ENCODE measurements at places on chromosomes 4 and X.

- peak; percentile 24 for DNase-seq
Measured at GRCh38 chr4:45550766-45551366, 573.0 kb downstream of the GABRG1 start.

GRCh38 chrX:20529301-20529700, 262.6 kb upstream of the RPS6KA3 start:
- no peak for DNase-seq

GRCh38 chr4:76654791-76655190, 219.8 kb downstream of the SHROOM3 start:
- DNase-seq, result no peak

GRCh38 chrX:56932106-56932505, 63.2 kb downstream of the SPIN3 start:
- no peak for DNase-seq

- peak; percentile 46 for DNase-seq
Measured at GRCh38 chrX:145865082-145865481, 47.5 kb downstream of the SLITRK2 start.

GRCh38 chrX:45623266-45623665, 422.6 kb upstream of the DIPK2B start:
- DNase-seq, result peak; percentile 5

GRCh38 chr4:169139021-169139420, 129.0 kb upstream of the CBR4 start:
- DNase-seq, result no peak

GRCh38 chr4:102525097-102525496, 23.9 kb downstream of the NFKB1 start:
- no peak for DNase-seq

DNA sequence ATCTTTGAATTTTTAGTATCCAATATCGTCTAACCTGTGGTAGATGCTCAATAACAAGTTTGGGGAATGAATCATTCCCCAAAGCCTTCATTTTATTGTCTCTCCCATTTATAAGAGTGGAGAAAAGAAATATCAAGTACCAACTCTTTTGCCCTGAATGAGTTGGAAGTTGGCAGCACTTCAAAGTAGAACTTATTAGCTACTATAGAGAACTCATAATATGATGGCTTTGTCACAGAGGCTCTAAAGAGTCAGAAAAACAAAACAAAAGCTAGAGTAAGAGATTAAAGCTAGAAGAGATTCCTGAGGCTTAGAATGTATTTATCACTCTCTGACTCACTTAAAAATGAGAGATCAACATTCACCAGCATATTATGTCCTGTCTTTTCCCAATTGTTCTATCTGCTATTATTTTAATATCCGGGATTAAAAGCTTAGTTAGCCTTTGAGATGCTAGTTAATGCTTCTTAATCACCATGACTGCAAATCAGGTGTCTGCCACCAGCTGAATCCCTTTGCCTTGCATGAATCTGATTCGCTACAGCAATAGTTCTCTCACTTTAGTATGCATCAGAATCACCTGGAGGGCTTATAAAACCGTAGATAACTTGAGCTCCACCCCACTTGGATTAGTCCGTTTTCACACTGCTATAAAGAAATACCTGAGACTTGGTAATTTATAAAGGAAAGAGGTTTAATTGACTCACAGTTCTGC, 77.9 kb downstream of the PALLD start:
- no peak for DNase-seq

DNA sequence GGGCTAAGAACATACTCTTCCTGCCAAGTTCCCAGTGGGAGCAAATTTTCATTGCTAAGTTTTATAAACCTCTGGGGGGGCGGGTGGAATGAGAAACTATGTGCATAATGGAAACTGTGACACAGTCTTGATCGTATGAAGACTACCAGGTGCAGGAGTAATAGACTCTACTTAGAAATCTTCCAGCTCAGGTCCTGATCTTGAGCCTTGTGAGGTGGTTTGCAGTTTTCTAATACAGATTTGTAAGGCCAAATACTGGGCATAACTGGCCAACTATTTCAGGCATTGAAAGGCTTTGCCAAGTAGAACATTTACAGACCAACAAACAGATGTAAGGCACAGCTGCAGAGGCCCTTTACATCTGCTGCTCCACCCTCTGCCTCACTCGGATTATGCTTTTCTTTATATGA, 89.7 kb upstream of the CBR4 start:
- no peak for DNase-seq

DNA sequence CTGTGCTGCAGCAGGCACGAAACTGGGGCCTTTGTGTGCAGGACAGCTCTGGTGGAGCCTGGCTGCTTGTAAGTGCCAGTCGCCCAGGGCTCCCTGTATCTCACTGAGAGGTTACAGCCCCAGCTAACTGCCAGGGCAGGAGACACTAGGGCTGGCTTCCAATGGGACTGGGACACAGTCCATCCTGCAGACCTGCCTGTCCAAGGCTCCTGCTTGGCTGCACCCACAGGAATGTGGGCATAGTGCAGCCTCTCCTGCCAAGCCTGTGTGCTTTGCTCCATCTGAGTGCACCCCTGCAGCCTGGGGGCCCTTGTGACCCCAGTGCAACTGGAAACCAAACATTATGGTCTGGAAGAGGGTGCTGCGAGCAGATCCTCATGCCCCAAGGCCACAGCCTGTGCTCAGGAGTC, 144.0 kb downstream of the ADAM29 start:
- no peak for DNase-seq

- no peak for DNase-seq
Measured at GRCh38 chr4:1060121-1060520, 48.7 kb downstream of the FGFRL1 start.

DNA sequence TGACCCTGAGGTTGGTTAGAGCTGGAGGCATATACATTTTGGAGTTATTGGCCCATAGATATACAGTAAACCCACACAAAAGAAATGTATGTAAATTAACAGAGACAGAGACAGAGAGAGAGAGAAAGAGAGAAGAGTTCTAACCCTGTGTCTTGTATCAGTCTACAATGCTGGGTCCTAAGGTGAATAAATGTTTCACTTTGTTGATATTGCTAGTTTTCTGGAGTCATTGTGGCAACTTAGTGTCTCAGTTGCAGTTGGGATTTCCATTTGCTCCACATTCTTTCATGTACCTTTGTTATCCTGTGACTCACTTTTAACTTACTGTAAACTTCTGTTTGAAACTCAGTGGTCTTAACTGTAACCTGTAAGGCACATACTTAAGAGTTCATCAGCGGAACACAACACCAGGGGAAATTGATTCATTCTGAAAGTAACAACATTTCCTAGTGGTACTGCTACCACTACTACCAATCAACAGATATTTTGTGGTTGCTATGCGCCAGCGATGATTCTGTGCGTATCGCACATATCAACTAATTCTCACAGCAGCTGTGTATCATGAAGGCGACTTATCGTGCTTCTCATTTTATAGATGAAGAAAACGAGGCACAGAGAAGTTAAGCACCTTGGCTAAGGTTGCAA, 38.5 kb upstream of the ETDA start:
- DNase-seq, result no peak

DNA sequence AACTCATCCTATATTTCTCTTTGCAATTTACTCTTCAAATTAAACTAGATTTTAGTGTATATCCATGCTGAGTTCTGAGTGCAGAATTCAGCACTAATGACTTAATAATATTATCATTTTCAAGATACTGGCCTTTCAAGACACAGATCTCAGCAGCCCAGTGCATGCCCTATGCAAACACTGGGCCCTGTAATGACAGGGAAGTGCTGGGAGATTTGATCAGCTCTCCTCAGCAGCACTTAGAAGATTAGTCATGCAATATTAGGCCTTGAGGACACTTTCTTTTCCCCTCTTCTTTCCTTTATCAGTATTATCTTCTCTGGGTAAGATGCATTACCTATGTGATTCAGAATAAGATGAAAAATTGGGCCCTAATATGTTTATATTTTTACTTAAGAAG, 207.1 kb downstream of the PPP3CA start:
- no peak for DNase-seq

GRCh38 chr4:153651587-153651986, 32.5 kb upstream of the TLR2 start:
- peak; percentile 18 for DNase-seq

- no peak for DNase-seq
Measured at GRCh38 chr4:16457944-16458343, 231.7 kb upstream of the TAPT1 start.

GRCh38 chr4:26020083-26020668, 106.2 kb downstream of the SMIM20 start:
- peak; percentile 45 for DNase-seq

GRCh38 chr4:74367656-74368290, 2.8 kb downstream of the EREG start:
- peak; percentile 42 for DNase-seq

GRCh38 chr4:145709843-145710242, 29.9 kb downstream of the C4orf51 start:
- DNase-seq, result no peak

- no peak for DNase-seq
Measured at GRCh38 chrX:3545901-3546300, 167.5 kb downstream of the PRKX start.

DNA sequence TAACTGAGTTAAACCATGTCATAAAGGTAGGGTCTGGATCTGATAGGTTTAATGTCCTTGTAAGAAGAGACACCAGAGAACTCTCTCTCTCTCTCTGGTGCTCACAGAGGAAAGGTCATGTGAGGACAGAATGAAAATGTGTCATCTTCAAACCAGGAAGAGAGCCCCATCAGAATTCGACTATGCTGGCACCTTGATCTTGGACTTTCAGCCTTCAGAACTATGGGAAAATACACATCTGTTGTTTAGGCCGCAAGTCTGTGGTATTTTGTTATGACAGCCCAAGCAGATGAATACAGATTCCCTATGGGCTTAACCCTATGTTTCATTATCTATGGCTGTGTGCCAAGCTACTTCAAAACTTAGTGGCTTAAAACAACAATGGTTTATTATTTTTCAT, 105.5 kb upstream of the DDIT4L start:
- DNase-seq, result peak; percentile 7

DNA sequence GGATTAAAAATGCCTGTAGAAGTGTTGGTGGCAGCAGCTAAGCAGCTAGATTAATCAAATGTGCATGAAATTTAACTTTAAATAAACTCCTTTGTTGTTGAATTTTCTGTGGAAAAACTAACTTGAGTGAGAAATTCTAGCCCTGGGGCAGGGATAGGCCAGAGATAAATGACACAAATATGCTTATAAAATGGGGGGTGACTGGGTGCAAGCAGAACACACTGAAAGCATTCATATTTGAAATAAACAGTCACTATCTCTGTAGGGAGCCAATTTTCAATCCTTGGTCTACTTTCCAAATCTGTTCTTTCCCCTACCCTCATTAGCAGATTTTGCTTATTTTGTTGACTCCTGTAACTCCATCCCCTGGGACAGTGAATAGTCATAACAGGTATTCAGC, 47.9 kb downstream of the RBPJ start:
- no peak for DNase-seq

DNA sequence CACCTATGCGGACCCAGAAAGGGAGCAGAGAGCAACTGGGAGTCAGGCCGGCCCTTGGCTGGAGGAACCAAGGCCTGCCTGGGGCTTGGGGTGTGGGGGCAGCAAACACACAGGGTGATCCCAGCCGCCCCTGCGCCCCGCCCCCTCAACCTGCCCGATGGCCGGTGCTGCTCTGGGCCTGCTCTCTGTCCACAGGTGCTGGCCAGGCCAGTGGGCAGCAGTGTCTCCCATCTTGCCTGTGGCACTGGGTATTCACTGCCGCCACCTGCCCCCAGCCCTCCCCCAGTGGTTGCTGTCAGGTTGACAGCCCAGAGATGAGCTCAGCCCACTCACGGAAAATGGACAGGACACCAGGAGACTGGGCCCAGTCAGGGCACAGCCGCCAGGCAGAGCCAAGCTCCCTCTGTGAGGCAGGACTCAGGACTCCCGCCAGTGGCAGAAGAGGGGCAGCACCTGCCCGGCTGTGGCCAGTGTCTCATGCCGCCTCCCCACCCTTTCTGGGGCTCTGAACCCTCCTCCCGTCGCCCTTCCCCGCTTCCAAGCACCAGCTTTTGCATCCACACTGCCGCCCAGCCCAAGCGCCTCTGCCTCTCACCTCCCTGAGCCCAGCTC, 4.7 kb downstream of the NKX1-1 start:
- no peak for DNase-seq

- DNase-seq, result no peak
Measured at GRCh38 chr4:173536808-173537429, 6.9 kb upstream of the HAND2 start.

DNA sequence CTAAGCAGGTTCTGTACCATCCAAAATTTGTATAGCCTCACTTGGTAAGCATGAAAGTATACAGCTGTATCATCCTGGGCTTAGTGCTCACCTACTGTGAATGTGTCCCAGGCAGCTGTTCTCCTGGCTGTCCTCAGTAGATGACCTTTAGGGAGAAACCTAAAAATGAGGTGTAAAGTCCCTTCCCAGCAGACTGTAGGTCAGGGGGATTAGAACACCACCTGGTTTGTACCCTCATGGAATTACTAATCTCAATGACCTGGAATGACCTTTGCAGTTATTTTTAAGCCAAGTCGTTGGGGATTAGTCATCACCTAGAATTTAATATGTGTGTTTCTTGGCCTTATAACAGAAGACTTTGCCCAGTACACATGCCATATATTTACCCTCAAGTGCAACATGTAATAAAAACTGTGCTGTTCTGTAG, 39.1 kb upstream of the MBTPS2 start:
- DNase-seq, result no peak

DNA sequence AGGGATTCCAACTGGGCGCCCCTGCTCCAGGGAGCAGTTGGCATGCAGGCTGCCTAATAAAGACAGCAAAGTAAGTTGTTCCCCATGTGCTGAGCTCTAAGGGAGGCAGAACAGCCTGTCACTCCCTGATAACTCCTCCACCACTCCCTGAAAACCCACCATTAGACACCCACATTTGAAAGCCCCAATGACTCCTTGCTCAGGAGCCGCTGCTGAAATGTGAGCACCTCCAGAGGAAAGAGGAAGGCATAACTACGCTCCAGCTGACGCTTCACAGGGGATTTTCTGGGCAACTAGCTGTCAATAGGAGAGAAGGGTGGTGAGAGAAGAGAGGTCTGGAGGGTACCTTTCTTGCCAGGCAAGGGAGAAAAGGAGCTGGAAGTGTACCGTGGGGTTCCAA, 62.5 kb downstream of the NPY1R start:
- DNase-seq, result peak; percentile 17

DNA sequence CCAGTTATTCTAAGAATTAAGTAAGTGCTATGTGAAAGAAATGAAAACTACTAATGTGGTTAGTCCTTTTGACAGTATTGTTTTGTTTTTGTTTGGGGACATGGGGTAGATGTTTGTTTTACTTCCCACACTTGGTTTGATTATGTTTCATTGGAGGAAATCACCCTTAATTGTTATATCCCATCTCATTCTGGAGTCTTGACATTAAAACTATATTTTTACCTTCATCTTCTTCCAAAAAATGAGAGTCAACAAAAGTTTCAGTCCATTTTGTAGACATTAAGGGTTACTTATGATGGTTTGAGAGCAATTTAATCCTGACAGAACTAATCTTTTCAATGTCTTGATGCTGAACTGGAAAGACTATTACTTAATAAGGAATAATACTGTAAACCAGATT, 108.7 kb downstream of the GPC3 start:
- DNase-seq, result no peak

DNA sequence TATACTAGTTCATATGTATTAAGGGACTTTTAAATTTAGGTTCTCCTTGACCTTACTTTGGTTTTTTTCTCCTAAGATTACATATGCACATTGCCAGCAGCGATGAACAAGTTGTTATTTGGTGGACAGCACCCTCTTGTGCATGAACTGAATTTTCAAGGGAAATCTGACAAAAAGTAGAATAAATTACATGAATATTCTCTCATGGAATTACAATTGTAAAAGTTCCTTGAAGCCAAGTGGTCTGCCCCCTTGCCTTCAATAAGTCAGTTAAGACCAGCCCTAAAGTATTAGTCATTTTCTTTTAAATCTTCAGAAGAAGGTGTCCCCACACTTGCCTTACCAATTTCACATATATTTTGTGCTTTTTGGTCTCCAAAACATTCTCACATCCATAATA, 30.7 kb upstream of the SMARCA5 start:
- peak; percentile 24 for DNase-seq

Data from small intestine (tissue), 16 donors.